ENCODE measurements at places on chromosomes 13 and 19. TPM values are rescaled to one million over a fixed set of nuclear protein-coding genes. Genes with fewer than 3 reads are reported as not detected.

GRCh38 chr13:72804301-72804700 is 22.4 kb downstream of the PIBF1 start:
- no peak for DNase-seq

- DNase-seq = no peak
These were observed 4.9 kb downstream of the REX1BD start for GRCh38 chr19:18593367-18594095.

DNA sequence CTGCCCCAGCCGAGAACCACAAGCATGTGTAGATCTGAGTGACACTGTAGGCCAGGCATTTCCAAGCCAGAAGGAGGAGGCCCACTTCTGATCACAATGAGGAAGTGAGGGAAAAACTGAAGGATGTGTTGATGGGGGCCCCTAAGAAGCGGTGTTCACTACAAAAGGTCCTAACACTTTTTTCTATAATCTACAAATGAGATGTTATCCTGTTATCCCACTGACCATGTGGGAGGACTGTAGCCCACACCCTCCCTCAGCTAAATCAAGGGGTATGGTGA is 99.0 kb upstream of the MCF2L start:
- DNase-seq = no peak

DNA sequence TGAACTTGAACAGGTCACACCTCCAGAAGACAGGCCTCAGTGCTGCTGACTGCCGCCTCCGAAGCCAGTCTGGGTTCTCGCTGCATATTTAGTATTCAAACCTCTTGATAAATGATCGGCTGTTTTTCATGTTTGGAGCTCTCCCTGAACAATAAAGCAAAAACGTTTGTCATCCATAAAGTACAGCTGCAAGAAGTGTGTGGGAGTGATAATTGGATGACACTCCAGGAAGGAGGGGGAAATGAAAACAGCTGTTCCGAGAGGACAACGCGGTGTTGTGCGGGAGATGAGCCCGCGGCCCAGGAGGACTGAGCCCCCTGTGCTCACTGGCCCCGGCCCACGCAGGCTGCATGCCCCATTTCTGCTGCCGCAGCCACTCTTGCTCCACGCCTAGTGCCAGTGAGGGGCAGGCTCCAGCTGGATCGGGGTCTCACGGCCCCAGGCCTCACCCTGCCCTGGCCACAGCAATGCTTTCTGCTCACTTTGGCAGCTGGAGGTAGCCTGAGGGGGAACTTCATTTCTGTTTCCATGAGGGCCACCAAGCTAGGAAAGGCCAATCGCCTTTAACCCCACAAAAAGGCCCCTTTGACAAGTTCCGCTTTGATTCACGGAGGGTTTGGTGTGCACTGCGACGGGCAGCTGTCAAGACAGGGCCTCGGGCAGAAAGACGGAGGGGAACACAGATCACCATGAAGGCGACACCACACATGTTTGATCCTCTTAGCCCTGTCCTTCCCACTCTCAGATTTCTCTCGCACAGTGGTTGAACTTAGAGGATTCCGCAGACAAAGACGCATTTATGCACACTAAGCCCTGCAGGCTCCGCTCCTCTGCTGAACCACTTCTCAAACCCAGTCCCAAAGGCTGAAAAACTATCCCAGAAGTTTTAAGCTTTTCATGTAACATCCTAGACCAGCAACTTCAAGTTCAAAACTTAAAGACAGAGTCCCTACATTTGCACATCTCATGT is 537.6 kb downstream of the EFNB2 start:
- no peak for DNase-seq

- DNase-seq = no peak
These were observed 57.3 kb upstream of the CEACAM8 start for GRCh38 chr19:42652021-42652420.

- peak; percentile 76 for DNase-seq
These were observed 564 bp downstream of the SPART start for GRCh38 chr13:36345438-36346221.

DNA sequence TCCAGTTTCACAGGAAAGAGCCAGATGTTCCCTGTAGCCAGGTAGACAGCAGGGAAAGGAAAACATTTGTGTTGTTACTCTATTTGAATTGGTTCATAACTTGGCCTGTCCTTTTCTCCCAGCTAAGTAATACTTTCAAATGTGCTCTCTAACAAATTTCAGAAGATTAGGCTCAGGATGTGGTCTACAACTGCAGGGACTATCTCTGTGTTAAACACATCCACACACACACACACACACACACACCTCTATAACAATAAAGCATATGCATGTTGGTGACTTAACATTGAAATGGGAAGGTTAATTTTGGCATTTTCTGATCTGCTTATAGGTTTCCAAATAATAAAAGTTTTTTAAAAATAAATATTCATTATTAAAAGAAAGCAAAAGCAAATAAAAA is 316.0 kb upstream of the ARGLU1 start:
- no peak for DNase-seq

GRCh38 chr19:50686310-50687032 is 33.1 kb downstream of the SHANK1 start:
- no peak for DNase-seq

DNA sequence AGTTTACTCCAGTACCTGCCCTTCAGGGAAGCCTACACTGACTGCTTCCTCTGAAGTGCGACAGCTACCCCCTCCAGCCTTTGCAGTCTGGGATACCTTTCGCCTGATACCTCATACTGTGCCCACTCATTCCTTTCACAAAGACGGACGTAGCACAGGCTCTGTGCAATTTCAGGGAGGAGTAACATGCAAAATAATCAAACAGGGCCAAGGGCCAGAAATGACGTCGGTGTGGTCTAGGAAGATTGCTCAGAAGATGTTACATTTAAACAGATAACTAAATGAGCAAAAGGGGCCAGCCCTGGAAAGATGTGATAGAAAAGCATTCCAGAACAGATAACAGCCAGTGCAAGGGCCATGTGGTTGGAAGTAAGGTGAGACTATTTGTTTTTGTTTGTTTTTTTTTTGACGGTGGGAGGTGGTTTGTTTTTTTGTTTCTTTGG is 6.6 kb upstream of the DDX39A start:
- DNase-seq = no peak

DNA sequence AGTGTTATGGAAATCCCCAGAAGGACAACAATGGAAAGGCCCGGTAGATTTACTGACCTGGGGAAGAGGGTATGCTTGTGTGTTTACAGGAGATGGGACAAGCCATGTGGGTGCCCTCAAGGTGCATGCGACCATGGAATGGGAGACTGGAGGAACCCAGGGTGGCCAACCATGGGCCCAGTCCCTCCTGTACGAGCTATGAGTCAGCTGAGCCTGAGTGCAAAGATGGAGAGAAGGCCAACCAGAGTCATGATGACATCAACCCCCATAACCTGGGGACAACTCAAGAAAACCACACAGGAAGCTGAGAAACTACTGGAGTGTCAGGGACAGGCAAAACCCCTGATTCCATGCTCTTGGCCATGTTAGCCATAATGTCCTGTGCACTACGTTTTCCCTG is 7.8 kb downstream of the ZNF350 start:
- DNase-seq = no peak

- DNase-seq = no peak
These were observed 9.1 kb downstream of the PCDH17 start for GRCh38 chr13:57640607-57641006.

GRCh38 chr13:112260108-112261055 is 115.8 kb upstream of the SPACA7 start:
- DNase-seq = no peak

GRCh38 chr19:51372021-51372648 is 319 bp downstream of the NKG7 start:
- DNase-seq = no peak

Gene AMER2
- polyA plus RNA-seq = 0.03 TPM

Gene CRYL1
- 23.1 TPM for polyA plus RNA-seq

Gene SLC7A10
- polyA plus RNA-seq = not detected

Gene ZNF540
- 5.8 TPM for polyA plus RNA-seq

Gene KLK1
- polyA plus RNA-seq = 0.23 TPM

Gene SPIB
- not detected for polyA plus RNA-seq

Gene CLEC4M
- polyA plus RNA-seq = 3.6 TPM

Gene ZNF28
- polyA plus RNA-seq = 3.4 TPM

Data from ovary (tissue), 10 donors.